ENCODE measurements at places on chromosomes 6 and 20.

GRCh38 chr20:50471231-50471630, 39.0 kb upstream of the PTPN1 start:
- DNase-seq = no peak

DNA sequence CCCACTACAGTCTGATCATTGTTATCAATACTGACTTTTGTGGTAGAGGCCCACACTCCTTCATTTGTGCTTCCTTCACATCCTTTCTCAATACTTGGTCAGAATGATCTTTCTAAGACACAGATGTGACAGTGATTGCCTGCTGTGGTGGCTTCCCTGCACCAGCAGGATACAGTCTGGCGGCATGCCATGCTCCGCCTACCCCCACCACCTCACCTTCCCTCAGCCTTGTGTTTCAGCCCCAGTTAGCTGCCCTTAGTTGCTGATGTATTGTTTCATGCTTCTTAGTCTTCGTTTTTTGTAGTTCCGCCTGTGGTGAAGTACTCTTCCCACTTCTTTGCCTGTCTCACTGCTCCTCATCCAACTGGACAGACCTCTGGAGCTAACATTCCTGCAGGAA, 10.9 kb downstream of the LRRC1 start:
- DNase-seq = no peak

GRCh38 chr20:63166193-63167020, 49.5 kb downstream of the YTHDF1 start:
- DNase-seq = no peak

DNA sequence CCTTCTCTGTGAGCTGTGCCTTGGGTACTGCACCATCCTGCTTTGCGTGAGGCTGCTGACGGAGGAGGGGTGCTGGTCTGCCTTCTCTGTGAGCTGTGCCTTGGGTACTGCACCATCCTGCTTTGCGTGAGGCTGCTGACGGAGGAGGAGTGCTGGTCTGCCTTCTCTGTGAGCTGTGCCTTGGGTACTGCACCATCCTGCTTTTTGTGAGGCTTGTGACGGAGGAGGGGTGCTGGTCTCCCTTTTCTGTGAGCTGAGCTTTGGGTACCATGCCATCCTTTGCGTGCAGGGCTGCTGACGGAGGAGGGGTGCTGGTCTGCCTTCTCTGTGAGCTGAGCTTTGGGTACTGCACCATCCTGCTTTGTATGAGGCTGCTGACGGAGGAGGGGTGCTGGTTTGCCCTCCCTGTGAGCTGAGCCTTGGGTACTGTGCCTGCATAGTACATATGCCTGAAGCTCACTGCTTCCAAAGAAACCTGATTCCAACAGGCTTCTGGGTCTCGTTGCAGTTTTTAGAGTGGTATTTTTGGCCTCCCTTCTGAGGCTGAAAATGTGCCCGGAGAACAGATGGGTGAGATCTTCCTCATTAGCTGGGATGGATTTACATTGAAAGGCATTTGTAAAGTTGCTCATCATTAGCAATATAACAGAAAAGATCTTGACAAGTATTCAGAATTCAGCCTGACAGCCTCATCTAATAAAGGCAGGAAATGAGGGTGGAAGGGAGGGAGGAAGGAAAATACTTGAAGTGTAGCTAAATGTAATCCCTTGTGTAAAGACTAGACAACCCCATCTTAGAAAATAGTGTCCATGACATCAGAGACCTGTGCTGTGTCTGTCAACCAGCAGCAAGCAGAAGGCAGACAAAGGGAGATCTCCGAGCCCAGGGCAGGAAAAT, 46.8 kb upstream of the UNC93A start:
- no peak for DNase-seq

- DNase-seq = no peak
Measured at GRCh38 chr6:144159223-144159622, 8.9 kb downstream of the STX11 start.

DNA sequence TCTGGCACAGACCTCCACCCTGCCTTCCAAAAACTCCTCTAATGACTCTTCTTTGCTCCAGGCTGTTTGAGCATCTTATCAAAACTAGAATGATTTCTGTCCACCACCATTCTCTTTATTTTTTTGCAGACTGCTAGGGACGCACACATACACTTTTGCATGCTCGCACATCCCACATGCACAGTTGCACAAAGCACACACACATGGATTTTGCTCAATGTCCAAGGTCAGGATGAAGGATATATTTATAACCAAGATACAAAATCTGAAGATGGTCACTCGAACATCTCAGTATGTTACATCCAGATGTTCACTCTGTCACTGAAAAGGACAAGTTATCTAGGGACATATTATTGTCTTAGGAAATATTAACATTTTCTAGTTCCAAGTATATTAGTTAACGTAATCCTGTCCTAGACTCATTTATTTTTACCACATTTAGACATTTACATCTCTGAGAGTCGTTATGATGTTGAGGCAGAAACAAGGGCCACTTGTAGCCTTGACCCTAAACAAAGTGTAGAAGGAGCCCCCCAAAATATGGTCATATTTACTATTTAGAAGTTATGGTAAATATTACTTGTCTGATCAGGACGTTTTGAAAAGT, 3.4 kb upstream of the SIM1 start:
- DNase-seq = no peak

GRCh38 chr6:20509212-20509611, 25.0 kb upstream of the CDKAL1 start:
- no peak for DNase-seq

DNA sequence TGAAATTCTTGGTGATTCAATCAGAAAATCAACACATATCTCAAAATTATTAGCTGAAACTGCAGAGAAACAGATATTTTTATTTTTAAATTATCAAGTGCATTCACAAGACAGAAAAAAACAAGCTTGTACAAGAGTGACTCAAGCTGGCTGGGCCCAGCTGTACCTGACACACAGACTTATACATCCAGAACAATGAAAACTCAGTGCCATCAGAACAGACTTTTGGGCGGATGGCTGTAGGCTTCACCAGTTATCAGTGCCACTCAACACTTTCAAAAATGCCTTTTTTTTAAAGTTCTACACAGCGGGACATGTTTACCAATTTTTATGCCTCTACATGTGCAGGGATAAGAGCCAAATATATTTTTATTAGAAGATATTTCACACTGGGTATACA, 102.8 kb downstream of the MYB start:
- DNase-seq = no peak

GRCh38 chr6:32082935-32083334, 26.2 kb downstream of the TNXB start:
- no peak for DNase-seq

- DNase-seq = no peak
Measured at GRCh38 chr6:165439928-165440554, 130.6 kb upstream of the C6orf118 start.

DNA sequence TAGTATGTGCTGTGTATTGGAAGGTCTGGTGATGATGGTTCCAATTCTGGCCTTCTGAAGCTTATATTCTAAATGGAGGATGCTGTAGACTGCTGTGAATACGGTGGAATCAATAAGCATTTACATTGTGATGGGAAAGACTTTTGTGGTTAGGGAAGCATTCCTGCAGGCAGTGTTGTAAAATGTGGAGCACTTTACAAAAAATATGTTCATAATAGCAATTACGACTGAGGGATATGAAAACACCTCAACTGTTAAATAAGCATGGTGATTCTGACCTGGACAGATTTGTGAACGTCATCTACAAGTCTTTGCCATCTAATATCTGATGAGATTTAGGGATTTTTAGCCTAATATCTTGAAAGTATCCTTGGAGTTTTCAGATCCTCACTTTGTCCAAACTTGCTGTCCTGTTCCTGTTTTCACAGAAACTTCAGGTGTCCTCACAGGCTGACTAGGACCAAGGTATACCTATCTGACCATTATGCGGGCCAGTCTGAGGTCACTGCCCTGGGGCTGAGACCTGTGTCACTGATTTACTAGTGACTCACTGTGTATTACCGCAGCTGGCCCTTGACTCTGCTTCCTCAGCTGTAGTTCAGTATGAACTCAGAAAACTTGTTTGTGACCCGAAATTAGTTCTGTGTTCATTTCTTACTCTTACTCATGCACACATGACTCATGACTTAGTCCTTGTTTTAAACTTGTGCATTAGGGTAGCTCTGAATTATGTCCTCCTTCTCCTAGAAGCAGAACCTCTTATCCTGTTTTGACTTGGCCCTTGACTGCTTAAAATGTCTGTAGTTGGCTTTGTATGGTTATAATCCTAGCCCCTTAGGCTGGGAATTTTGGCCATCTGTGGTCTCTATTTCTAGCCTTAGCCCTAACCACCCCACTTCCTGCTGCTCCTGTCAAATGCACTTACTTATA, 343.0 kb downstream of the CDKAL1 start:
- DNase-seq = no peak

DNA sequence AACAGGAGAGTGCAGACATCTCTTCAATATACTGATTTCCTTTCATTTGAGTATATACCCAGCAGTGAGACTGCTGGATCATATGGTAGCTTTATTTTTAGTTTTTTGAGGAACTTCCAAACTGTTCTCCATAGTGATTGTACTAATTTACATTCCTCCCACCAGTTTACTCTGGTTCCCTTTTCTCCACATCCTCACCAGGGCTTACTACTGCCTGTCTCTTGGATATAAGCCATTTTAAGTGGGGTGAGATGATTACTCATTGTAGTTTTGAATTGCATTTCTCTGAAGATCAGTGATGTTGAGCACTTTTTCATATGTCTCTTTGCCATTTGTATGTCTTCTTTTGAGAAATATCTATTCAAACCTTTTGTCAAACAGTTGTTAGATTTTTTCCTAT, 64.9 kb upstream of the HMGCLL1 start:
- DNase-seq = no peak

DNA sequence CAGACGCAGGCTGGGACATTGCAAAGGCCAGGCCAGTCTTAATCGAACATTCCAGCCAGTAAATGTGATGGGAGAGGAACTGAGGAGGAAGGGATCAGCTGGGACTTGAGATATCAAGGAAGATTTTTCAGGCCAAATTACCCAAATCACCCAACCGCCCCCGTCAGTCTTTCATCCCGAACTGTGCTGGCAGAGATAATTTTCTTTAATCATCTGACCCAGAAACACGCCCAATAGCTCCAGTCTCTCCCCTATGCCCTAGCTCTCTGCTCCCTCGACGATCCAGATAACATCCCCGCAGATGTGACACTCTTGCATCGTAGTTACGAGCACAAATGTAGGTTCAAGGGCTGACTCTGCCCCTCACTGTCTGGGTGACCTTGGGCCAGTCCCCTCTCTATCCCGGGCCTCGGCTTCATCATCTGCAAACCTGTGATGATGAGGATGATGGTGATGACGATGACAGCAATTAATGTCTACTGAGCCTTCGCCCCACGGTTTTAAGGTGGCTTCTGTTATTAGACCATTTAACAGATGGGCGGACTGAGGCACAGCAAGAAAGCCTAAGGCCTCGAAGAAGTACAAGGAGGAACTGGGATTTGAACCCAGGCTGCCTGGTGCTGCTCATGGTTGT, 118.6 kb downstream of the PREX1 start:
- no peak for DNase-seq

DNA sequence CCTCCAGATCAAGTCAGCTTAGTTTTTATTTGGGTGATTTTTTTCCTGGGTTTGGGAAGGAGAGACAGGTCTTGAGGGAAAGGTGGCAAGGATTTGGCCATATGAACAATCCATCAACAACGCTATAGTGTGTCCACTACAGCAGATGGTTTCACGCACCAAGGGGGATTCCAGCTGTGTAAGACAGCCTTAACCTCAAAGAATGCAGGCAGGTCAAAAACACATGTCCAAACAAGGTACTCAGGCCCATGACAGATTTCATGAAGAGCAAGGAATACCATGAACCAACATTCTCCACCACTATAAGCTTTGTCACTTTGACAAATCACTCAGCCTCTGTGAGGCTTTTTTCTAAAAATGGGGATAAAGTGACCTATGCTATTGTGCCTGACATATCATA, 2.0 kb downstream of the AIF1 start:
- DNase-seq = no peak

DNA sequence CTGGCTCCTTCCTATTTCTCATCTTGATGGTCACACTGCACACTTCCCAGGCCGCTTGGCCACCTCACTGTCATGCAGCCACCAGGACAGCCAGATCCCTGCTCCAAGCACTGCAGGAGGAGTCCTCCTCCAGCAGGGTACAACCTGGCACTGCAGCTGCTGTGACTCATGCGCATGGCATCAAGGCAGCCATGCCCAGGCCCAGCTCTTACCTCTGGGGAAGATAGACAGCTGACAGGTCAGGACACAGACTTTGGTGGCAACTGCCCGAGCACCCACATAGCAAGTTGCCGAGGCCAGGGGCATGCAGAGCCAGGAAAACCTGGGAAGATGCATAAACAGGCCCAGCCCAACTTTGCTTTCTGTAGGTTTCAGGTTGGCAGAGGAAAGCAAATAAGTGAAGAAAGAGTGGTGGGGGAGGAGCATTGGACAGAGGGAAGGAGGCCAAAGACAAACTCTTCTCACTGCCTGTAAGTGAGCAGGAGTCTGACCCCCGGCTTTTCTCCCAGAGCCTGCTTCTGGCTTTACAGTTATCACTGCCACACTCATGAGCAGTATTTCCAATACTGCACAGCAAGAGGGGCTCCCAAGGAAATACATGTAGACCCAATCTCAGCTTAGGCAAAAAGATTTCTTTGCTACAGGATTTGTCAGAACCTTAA, 38.8 kb downstream of the SLC22A3 start:
- no peak for DNase-seq

- no peak for DNase-seq
Measured at GRCh38 chr20:35629427-35630145, 14.0 kb downstream of the SPAG4 start.

DNA sequence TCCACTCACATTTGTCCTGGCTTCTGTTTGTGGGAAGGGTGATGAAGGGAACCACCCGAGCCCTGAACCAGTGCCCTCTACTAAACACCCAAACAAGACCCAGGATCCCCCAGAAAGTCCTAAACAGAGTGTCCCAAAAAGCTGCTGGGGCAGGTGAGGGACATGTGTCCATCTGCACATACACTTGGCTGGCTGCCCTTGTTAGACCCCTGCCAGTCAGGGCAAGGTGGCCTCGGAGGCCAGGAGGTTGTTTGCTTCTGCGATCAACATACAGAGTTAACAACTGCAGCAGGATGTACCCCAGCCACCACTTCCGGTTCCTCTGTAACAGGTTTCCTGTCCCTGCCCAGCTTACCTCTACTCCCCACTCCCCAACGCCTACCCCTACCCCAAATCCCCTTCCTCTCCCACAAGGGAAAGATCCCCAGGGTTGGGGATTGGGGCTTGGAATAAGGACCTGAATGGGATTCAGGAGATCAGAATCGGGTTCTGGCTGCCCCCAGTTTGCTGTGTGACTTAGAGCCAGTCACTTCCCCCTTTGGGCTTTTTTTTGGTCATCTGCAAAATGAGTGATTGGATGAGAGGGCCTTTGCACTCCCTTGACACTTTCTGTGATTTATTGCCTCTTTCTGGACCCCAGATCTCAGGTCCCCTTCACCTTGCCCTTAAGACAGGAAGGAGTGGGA, 13.9 kb downstream of the DEF6 start:
- DNase-seq = no peak

- no peak for DNase-seq
Measured at GRCh38 chr6:170404036-170404435, 97.5 kb downstream of the FAM120B start.

DNA sequence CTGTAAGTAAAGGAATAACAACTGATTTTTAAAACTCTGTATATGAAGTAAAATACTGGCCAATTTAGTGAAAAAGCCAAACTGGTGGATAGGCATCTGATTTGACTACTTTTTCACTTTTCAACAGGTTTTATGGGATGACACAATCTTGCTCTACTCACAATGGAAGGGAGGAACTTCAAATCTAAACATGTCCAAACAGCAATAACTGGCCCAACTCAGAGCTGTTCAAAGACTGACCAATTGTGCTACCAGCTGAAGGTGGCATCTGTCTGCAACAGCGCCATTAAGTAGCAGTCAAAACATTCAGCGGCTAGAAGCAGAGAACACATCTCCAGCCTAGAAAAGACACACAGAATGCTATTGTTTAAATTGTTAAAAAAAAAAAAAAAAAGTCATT, 44.6 kb downstream of the SESN1 start:
- DNase-seq = no peak
